ENCODE measurements at places on chromosomes 2 and 18.

DNA sequence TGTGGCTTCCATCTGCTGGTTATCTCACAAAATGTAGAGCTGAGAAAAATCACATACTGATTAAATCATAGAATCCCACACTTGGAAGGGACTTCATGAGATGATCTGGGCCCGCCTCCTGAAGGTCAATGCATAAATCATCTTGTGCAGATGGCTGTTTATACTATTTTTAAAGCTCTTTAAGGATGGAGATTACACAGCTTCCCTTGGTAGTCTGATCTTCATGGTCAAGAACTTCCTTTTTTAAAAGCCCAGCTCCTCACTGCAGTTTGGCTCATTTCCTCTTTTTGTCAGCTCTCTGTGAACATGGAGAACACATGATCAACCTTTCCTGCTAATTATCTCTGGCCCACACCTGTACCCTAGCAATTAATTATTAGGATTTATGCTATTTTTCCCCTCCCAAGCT is 25.9 kb downstream of the GCG start:
- DNase-seq = no peak

GRCh38 chr18:76532875-76533274 is 37.8 kb upstream of the ZNF516 start:
- DNase-seq = no peak

GRCh38 chr2:197284956-197285355 is 25.6 kb downstream of the ANKRD44 start:
- no peak for DNase-seq

GRCh38 chr2:14143435-14143834 is 489.1 kb upstream of the LRATD1 start:
- no peak for DNase-seq

GRCh38 chr2:239035997-239036731 is 188.3 kb downstream of the TWIST2 start:
- peak; percentile 36 for DNase-seq

DNA sequence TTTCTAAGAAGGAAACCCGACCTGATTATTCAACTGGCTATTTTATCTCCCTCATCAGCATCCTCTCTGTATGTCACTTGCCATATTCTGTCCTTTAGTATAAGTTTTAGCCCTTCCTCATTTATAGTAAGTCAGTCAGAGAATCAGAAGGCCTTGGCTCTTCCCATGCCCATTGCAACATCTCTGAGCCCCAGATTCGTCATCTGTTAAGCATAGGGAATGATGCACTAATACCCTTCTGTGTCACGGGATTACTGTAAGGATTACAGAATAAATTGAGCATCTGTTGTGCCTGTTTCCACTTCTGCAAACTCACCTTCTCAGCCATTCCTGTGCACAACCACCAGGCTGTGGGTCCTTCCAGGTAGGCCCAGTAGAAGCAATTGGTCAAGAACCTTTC is 258.1 kb upstream of the RAB12 start:
- no peak for DNase-seq

GRCh38 chr18:46830633-46831032 is 73.8 kb upstream of the ST8SIA5 start:
- DNase-seq = no peak

- no peak for DNase-seq
Measured at GRCh38 chr2:219403861-219404260, 14.3 kb upstream of the DES start.

DNA sequence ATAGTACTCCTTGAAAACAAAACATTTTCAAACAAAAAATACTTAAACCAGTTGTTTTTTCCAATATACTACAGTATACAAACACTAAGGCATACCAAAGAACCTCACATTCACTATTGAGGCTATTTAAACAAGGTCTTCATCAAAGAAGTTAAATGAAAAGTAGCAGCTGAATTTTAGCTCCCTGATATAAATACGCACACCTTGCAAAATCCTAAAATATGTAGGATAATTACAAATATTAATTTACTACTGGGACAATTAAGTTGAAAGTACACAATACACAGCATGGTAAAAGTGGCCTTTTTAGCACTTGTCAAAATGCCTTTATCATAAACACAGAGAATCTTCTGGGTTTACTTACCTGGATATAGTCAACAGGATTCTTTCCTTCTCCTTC is 78.7 kb downstream of the CUL3 start:
- no peak for DNase-seq

GRCh38 chr2:222672068-222672401 is 577 bp downstream of the MOGAT1 start:
- DNase-seq = no peak

- no peak for DNase-seq
Measured at GRCh38 chr2:96764253-96764637, 3.5 kb downstream of the CNNM4 start.

DNA sequence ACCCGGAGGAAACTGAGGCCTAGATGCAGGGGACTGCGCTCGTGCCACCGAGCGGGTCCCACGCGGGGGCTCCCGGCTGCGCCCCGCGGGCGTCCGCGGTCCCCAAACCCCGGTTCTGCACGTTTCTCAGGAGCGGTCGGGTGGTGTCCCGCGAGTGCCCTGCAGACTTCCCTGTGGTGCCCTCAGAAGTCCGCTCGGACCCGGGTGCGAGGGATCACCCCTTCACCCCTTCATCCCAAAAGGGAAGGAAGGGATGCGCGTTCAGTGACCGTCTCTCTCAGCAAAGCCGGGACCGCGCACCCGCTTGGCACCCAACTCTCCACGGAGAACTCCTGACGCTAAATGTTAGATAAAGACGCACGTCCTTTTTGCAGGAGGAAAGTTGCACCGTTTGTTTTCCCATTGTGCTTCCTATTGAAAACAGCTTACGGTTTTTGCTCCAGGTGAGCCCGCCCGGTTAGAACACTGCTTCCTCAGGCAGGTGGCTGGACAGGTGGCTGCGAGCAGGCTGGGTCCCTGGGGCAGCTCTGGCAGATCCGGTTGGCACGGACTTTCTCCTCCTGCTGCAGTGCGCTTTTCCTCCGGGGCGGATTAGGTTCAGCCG is 779 bp downstream of the DGKD start:
- no peak for DNase-seq

DNA sequence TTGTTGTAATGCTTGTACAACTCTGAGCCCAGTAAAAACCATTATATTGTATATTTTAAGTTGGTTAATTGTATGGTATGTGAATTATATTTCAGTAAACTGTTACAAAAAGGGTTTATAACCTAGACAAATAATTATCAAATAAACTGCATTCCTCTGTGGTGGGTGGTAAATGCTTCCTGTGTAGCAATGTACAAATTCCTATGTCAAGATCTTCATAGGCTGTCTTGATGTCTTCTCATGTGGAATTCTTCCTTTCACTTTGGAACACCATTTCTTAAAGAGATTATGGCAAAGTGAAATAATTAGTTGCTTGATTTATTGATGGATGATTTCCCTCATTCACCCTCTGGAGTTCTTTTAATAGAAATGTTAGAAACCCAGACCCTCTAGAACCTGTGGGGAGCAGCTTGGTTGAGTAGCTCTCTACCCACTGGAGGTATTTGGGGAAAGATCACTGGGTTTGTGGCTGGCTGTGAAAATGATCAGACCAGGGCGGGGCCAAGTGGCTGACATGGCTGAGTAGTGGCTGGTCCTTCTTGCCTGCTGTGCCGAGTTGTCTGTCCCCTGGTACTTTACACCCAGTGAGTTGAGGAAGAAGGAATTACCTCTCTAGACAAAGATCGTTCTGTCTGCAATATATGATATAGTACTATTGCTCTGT is 22.4 kb upstream of the MGAT5 start:
- no peak for DNase-seq

DNA sequence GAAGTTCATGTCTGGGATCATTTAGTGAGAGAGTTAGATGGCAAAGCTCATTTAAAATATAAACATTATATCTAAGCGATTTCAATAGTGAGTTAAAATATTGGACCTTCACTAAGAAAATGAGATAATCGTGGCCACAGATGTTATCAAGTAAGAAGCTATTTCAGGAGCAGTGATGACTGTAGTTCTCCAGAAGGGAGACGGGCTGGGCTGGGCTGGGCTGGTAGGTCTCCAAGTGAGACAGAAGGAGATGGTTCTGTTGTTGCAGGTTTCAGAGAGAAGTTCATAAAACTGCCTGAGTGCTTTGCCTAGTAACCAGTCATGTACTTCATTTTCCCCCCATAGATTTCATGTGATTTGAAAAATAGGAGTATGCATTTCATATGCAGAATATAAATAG is 130.1 kb upstream of the DAPL1 start:
- no peak for DNase-seq

GRCh38 chr2:23381084-23381483 is 3.9 kb upstream of the KLHL29 start:
- DNase-seq = no peak

DNA sequence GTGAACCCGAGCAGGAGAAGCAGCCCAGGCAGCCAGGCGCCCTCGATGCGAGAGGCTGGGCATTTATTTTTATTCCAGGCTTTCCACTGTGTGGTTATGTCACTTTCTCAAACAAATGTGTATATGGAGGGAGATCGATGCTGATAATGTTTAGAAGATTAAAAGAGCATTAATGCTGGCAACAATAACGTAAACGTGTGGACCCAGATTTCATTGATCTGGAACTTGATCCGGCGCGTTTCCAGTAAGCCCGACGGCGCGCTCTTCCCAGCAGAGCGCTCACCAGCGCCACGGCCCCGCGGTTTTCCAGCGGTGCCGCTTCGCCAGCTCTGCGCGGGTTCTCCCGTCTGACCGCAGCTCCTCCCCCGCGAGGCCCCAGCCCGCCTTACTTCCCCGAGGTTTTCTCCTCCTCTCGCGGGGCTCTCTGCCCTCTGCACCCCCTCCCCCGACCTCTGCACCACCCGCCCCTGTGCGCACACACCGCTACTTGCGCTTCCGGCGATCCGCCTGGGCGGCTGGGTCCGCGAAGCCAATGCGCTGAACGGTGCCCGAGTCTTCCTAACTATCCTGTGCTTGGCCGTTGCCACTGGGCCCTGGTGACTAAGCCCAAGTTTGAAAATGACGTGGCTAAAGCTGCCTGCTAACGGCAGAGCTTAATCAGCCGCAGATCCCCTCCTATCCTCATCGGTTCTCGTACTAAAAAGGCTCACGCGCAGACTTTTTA is 6.1 kb downstream of the ONECUT2 start:
- no peak for DNase-seq

DNA sequence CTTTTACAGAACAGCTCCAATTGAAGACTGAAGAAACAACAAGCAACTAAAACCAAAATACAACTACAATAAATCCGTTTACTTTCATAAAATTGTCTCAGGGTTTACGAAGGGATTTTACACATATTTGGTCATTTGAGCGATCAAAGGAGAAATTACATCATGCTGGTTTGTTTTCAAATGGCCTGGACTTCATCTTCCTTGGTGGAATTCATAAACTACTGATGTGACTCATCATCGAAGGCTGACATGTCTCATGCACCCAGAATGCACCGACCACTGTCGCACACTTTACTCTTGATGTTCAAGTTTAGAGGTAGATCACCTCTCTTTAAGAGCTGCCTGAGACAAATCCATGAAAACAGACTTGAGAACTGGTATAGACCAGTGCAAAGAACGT is 25.6 kb upstream of the PMAIP1 start:
- DNase-seq = no peak

- no peak for DNase-seq
Measured at GRCh38 chr2:46493241-46493970, 14.0 kb downstream of the TMEM247 start.

DNA sequence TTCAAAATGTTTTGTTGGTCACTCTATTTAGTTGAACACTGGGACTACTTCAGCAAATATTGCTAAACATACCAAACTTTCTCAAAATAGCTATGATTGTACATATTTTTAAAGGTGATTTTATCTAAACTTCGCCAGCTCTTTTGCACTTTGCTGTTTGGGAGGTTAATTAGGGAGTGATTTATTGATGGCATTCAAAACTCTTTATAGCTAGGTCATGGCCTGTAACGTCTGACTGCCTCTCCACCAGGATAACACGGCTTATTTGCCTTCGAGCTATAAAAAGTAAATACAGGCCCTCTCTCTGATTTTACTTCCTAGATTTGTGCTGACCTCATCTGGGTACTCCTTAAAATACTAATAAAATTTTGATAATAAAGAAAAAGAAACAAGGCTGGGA is 931.9 kb downstream of the DCDC2C start:
- DNase-seq = no peak

- no peak for DNase-seq
Measured at GRCh38 chr2:122205641-122206040, 450.2 kb downstream of the TSN start.

- no peak for DNase-seq
Measured at GRCh38 chr2:21650569-21650968, 526.8 kb downstream of the TDRD15 start.

- no peak for DNase-seq
Measured at GRCh38 chr18:56641714-56642337, 3.4 kb upstream of the TXNL1 start.

DNA sequence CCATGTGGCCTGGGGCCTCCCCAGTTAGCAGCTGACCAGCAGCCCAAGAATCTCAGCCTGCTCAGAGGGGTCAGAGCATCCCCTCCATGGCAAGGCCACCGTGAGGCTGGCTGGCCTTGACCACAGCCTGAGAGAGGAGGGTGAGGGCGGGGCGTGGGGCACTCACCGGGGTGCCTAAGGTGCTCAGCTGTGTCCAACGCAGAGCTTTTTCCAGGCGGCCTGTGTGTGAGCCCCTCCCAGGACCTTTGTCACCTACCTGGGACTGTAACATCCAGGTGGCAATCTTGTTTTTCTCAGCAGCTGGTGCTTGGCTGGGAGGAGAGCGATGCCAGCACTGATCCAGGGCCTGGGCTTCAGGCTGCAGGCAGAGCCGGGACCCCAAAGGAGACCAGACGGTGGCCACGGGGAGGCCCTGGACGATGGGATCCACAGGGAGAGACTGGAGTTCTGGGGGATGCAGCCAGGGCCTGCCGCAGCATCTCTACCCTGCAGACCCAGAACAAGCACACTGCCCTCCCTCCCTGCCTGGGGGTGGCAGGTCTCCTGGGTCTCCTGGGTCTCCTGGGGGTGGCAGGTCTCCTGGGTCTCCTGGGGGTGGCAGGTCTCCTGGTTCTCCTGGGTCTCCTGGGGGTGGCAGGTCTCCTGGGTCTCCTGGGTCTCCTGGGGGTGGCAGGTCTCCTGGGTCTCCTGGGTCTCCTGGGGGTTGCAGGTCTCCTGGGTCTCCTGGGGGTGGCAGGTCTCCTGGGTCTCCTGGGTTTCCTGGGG is 12.3 kb downstream of the SNED1 start:
- DNase-seq = no peak
